ENCODE measurements at places on chromosomes 4 and X. TPM values are rescaled to one million over a fixed set of nuclear protein-coding genes. Genes with fewer than 3 reads are reported as not detected.

Gene EVC
- 0.17 TPM for total RNA-seq

Gene SPATA4
- total RNA-seq, result not detected

GRCh38 chr4:183370786-183371185 lies 48.6 kb upstream of the CLDN24 start:
- DNase-seq, result no peak

- no peak for DNase-seq
Observed at GRCh38 chrX:90883479-90883878, 551.2 kb upstream of the PABPC5 start.

DNA sequence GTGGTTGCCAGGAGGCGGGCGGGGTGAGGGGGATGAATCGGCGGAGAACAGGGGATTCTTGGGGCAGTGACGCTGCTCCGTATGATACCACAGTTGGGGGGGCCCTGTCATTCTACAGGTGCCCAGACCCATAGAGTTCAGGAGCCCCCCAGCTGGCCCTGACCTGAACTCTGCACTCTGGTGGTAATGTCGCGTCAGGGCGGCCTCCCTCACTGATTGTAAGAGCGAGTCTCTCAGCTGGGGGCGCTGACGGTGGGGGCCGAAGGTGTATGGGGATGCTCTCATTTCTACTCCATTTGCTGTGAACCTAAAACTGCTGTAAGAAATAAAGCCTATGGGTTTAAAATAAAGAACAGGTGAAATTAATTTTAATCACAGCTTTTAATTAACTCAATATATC lies 91.8 kb upstream of the PSAPL1 start:
- DNase-seq, result no peak

GRCh38 chrX:2538031-2538757 lies 37.4 kb upstream of the DHRSX start:
- no peak for DNase-seq

DNA sequence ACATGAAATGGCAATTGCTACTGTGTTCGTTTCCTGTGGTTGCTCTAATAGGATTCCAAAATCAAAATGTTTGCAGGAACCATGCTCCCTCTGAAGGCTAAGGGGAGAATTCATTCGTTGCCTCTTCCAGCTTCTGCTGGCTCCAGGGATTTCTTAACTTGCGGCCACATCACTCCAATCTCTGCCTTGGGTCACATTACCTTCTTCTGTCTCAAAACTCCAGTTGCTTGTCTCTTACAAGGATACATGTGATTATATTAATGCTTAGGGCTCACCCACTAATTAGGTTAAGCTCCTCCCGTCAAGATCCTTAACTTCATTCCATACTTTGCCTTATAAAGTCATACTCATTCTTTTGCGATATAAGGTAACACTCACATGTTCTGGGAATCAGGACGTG lies 208.4 kb downstream of the RBM46 start:
- DNase-seq, result no peak
